ENCODE measurements at places on chromosomes 6 and 20. TPM values are rescaled to one million over a fixed set of nuclear protein-coding genes. Genes with fewer than 3 reads are reported as not detected.

Gene SOX18
- total RNA-seq = 37.4 TPM

GRCh38 chr6:43628393-43629103 is 516 bp downstream of the GTPBP2 start:
- peak overlapping the region; percentile 89 for H3K4me3 ChIP-seq
- peaks cover 26% of the 10 kb centered on the region for H3K4me1 ChIP-seq
- peak overlapping the region; percentile 95 for H3K27ac ChIP-seq
- DNase-seq = peak; percentile 70
- H3K27me3 ChIP-seq = no peaks in the 10 kb centered on the region
- H3K36me3 ChIP-seq = peaks cover 33% of the 10 kb centered on the region

Gene ITPA
- 26.0 TPM for total RNA-seq

GRCh38 chr6:132683543-132683942 is 24.6 kb upstream of the TAAR1 start:
- H3K27me3 ChIP-seq = no peaks in the 10 kb centered on the region
- no peak overlapping the region for H3K4me3 ChIP-seq
- no peaks in the 10 kb centered on the region for H3K36me3 ChIP-seq
- no peaks in the 10 kb centered on the region for H3K4me1 ChIP-seq

Gene PHACTR3
- not detected for total RNA-seq
